Dermis microvascular lymphatic vessel endothelial cell (primary cell): ENCODE measurements at places on chromosomes 13 and 19.

DNA sequence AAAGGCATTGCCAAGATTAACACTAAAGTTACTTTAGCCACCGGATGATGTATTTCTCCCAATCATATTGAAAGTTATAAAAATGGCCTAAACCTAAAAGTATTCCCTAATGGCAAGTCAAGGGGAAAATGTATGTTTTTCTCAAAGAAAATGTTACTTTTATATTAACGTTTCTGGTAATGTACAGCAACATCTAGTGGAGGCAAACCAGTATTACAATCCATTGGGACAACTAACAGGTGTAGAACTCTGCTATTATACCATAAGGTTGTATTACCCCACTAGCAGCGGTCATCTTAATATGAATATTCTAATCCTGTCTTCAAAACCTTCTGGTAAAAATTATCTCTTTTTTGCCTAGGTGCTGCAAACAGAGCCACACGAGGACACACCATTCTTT is 69.2 kb downstream of the ZNF100 start:
- DNase-seq, result peak; percentile 25

- DNase-seq, result no peak
Observed at GRCh38 chr13:24183741-24184182, 23.2 kb downstream of the SPATA13 start.

- DNase-seq, result no peak
Observed at GRCh38 chr19:13260883-13261653, 110.9 kb downstream of the IER2 start.

DNA sequence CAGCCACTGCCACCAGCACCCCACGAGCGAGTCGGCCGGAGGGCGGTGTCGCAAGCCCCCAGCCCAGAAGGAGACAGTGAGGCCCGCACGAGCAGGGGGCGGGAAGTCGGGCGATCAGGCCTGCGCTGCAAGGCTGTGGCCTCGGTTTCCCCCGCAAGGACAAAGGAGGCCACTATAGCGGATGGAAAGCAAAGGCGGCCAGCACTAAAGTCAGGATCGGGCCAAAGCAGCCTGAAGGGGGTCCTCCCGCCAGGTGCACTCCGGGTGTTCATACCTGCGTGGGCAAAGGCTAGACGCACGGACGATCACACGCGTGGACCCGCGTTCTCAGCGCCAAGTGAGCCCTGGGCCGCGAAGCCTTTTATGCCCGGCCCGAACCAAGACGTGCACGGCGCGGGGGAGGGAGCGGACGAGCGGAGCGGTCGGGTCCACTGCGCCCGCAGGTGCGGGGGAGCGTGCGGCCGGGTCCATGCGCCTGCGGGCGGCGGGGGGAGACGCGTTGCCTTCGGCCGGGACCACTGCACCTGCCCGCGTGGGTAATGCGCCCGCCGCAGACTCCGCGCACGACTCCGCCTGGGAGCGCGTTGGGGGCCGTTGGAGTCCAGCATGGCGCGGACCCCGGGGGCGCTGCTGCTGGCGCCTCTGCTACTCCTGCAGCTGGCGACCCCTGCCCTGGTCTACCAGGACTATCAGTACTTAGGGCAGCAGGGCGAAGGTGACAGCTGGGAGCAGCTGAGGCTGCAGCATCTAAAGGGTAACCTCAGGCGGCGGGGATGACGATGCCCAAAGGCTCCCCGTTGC is at the start of the genes PRDX2 and THSD8:
TSS of gene PRDX2 (minus strand) at position 335 of the 801 bp plus-strand sequence. CDS start 539 bp downstream, outside the sequence.
TSS of gene THSD8 (plus strand) at position 604 of the 801 bp plus-strand sequence. CDS start at position 607, 3 bp downstream.
- DNase-seq, result peak; percentile 78

- DNase-seq, result peak; percentile 27
Observed at GRCh38 chr13:74979703-74980102, 502.3 kb downstream of the TBC1D4 start.

- no peak for DNase-seq
Observed at GRCh38 chr19:35296644-35297514, 4.9 kb downstream of the MAG start.

DNA sequence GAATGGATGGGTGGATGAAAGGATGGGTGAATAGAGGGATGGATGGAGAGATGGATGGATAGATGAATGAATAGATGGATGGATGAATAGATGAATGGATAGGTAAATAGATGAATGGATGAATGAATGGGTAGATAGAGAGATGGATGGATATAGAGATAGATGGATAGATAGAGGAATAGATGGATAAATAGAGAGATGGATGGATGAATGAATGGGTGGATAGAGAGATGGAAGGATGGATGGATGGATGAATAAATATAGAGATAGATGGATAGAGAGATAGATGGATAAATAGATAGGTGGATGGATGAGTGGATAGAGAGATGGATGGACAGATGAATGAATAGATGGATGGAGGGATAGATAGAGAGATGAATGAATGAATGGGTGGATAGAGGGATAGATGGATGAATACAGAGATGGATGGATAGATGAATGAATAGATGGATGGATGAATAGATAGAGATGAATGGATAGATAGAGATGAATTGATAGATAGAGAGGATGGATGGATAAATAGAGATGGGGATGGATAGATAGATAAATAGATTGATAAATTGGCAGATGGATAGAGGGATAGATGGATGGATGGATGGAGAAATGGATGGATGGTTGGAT is 106.7 kb upstream of the SOX1 start:
- DNase-seq, result no peak

- DNase-seq, result no peak
Observed at GRCh38 chr19:43330726-43331434, 22.6 kb upstream of the CD177 start.

- DNase-seq, result no peak
Observed at GRCh38 chr19:18273561-18274218, 562 bp downstream of the IQCN start.
